ENCODE measurements at places on chromosomes 5 and 9.
A peak's percentile ranks its signal among the peaks of the same experiment; 100 is the strongest.

DNA sequence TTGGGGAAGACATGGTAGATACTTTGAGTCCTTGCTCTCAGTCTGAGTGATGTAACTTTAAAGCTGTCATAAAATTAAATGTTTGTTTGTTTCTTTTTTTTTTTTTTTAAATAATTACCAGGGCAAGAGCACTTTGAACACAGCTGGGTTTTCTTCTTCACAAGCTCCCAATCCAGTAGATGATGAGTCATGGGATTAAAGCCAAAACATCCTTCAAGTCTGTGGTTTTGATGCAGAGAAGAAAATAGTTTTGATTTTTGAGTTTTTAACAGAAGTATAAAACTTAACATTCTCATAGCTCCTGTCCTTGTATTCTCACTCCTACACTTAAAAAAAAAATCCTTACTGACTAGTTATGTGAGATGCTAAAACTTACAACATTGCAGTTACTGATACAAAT, 34.8 kb upstream of the IL31RA start:
- peak; percentile 5 for DNase-seq

- DNase-seq: no peak
Measured at GRCh38 chr5:108312258-108312657, 69.6 kb downstream of the FBXL17 start.

GRCh38 chr5:54981928-54982327, 3.5 kb downstream of the ESM1 start:
- no peak for DNase-seq

GRCh38 chr9:37149666-37150308, 29.4 kb downstream of the ZCCHC7 start:
- no peak for DNase-seq

All from keratinocyte (primary cell).